SK-N-MC (cell line): ENCODE measurements at places on chromosomes 7 and 10.

DNA sequence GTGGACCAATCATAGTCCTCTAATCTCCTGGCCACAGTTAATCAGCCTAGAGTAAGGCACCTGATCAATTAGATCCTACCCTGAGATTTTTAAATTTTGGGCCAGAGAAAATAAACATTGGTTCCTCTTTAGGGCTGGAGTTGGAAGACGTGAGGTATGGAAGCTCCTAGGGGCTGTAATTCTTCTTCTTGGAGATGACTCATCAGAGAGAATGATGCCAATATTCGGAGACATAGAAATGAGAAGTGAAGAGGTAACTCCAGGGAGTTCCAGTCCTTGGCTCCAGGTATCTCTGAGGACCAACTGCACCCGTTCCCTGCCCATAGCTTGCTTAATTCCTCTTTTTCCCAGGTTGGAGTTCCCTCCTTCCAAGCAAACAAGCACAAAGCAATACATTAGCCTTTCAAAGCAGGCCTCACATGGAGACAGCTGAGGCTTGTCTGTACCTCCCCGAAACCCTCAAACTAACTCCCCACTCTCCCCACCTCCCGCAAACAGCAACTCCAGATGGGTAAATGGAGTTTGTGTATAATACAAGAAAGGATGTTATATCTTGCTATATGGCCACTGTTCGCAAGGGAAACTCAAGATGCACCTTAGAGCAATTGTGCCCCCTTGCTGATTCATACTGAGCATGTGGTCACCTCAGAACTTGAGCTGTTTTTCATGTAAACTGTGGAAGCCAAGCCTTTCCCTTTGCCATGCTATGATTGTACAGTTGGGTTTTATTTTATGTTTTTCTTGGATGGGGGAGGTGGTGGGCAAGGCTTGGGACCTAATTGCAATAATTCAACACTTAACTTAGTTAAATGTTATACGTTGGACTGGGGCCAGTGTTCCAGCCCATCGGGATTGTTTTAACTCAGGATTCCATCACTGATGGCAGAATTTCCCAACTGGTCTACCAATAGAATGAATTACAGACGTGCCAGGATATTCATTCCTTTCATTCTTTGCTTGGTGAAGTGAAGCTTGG lies 29.3 kb downstream of the PIK3AP1 start:
- DNase-seq = no peak

- DNase-seq = no peak
These were observed 335.6 kb upstream of the HGF start for GRCh38 chr7:82105463-82105862.

- no peak for DNase-seq
These were observed 19.1 kb downstream of the BET1 start for GRCh38 chr7:93985101-93985500.

DNA sequence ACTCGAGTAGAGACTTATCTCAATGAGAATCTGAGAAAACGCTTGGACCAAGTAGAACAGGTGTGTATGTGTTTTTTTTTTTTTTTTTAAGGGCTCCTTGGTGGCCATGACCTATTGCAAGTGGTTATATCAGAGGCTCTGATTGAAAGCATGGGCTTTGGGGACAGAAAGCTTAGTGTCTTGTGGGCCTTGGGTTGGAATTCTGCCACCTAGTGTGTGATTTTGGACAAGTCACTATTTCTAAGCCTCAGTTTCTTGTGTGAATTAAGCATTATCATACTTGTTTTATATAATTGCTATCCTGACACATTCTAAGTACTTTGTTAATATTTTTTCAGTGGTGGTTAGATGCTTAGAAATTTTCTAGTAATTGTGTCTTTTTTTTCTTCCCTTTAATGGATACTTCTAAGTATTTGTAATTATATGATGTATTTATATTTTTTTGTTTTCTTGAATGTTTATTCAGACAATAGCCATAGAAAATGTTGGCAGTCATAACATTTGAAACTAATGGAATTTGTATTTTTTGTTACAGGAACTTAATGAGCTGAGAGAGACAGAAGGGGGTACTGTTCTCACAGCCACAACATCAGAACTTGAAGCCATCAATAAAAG lies 33.1 kb downstream of the SMC3 start:
- no peak for DNase-seq

GRCh38 chr7:85103357-85103756 lies 83.5 kb downstream of the SEMA3D start:
- no peak for DNase-seq
